ENCODE measurements at places on chromosomes 7 and 10.
A peak's percentile ranks its signal among the peaks of the same experiment; 100 is the strongest.

GRCh38 chr10:48506147-48506917 lies 98.5 kb downstream of the ARHGAP22 start:
- DNase-seq: no peak

GRCh38 chr7:445563-446288 lies 73.9 kb downstream of the PDGFA start:
- no peak for DNase-seq

GRCh38 chr10:49740346-49741107 lies 21.6 kb downstream of the OGDHL start:
- DNase-seq: no peak

DNA sequence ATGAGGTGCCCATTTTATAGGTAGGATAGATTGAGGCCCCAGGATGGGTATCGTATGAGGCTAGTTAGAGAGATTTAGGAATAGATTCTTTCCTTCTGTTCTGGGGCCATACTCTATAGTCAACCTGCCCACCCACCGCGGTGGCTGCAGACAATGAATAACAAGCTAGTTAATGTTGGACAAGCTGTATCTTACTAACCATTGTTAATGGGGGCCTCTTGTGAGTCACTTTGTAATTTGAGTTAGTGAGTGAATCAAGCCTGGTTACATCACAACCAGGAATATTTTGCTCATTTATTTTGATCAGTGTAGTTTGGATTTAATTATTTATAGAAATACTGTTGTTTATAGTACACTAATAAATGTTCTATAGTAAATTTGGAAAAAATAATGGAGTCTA lies 7.3 kb downstream of the SORCS3 start:
- DNase-seq: no peak

DNA sequence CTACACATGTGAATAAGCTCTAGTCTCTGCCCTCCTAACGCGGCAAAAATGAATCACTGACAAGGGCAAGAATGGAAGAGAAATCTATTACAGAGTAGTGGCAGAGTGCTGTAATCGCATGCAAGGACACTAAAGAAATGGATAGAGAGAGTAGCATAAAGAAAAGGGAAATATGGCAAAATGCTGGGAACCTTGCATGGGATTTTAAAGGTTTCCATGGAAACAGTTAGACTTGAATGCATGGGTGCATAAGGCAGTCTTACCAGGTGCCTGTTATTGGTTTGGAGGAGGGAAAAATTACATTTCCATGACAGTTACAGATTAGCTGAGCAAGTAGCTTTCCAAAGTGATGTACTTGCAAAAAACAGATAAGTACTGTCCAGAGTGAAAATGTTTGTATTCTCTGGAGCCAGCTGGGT lies 233.4 kb downstream of the PTN start:
- no peak for DNase-seq

GRCh38 chr10:107362306-107362705 lies 197.8 kb upstream of the SORCS1 start:
- no peak for DNase-seq

GRCh38 chr7:156626220-156626895 lies 14.2 kb upstream of the RNF32 start:
- DNase-seq: no peak

- DNase-seq: no peak
Observed at GRCh38 chr7:117538053-117538452, 58.2 kb downstream of the CFTR start.

GRCh38 chr10:70192326-70192968 lies 22.1 kb upstream of the SAR1A start:
- no peak for DNase-seq

GRCh38 chr7:133796782-133797745 lies 330.1 kb upstream of the LRGUK start:
- no peak for DNase-seq

GRCh38 chr10:130807096-130807495 lies 504.4 kb downstream of the TCERG1L start:
- no peak for DNase-seq

GRCh38 chr10:93600446-93601145 lies 439 bp downstream of the RBP4 start:
- DNase-seq: no peak

- no peak for DNase-seq
Observed at GRCh38 chr10:10462151-10462941, 555.3 kb upstream of the CELF2 start.

DNA sequence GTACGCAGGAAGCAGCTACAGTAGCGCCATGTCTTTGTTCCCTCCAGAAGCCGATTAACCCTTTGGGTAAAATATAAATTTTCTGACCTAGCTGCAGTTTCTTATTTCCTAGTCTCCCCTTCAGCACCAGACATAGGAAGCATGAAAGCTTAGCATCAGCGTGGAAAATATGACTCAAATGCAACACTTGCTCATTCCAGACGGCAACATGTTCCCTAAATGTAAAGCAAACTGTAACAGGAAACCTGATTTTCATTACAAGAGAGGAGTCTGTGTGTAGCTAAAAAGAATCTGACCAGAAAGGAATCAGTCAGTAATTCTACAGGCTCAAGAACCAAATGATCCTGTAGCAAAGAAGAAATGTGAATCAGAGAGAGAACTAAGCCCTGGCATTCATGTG lies 219.2 kb downstream of the C7orf25 start:
- no peak for DNase-seq

DNA sequence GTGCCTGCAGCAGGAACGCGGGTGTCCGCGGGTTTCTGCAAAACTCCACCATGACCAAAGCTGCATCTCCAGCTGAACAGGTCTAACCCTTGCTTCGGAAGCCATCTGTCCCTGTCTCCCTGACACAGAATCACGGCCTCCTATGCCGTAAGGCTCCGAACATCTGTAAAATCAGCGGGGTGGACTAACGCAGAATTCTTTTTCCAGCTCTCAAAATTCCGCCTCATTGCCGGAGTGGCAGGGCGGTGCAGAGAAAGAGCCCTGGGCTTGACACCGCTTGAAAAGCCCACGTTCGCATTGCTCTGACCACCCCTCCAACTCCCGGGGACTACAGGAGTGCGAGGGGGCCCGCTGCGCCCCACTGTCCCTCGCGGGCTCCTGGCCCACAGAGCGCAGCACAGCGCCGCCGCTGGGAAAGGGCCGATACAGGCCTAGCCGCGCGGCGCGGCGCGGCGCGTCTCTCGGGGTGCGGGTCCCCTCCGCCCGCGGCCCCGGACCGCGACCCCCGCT lies 409 bp downstream of the DNMBP start:
- no peak for DNase-seq

DNA sequence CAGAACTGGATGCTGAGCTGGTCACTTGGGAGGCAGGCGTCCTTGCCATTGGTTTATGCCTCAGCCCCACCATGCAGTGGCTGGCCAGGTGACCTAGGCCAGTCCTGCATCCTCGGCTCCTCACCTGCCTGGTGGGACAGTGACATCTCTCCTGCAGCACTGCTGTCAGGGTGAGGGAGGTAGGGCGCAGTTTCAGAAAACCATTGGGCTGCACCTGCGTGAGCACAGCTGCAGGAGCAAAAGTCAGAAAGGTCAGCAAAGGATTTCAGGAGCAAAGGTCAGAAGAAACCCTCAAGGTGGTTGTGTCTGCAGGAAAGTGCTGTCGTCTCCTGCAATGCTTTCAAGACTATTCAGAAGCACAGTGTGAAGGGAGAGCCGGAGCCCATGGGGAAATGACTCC lies 48.1 kb downstream of the EGFR start:
- no peak for DNase-seq

DNA sequence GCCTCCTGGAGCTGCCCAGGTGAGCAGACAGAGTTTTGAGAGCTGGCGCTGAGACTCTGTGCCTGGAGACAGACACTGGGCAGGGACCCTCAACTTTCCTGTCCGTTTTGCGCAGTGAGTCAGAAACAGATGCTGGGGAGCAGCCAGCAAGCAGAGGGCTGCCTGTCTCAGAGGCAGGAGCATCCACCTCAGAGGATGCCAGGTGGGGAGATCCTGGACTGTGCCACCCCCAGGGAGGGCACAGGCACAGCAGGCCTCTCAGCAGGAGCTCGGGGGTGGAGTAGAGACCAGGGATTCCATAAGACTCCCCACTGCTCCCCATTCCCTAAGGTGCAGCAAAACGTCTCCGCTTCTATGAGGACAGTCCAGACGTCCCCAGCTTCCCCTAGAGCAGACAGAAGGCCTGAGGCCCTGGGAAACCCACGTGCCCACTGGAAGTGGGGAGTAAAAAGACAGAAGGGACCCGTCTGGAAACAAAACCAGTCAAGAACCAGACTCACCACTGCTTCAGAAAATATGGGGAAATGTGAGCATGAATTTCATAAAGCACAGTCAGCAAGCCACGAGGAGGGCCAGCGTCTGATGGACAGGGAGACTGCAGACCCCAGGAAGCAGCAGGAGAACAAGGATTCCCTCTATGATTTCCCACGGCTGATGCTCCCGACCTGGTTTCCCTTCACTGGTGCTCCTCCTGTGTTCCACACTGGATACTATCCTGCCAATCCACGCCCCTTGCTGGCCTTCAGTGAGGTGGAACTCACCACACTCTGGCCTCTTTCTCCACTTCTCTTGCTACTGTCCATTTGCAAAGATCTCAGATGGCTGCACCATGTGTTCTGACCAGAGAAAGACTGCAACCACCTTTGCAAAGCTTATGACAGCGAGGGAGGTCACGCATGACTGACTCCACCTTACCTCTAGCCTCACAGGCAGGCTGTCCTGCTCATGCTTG lies 151.3 kb upstream of the FAM20C start:
- DNase-seq: no peak

- no peak for DNase-seq
Observed at GRCh38 chr10:33419311-33419710, 84.8 kb upstream of the NRP1 start.

- no peak for DNase-seq
Observed at GRCh38 chr7:55400191-55400590, 35.1 kb downstream of the LANCL2 start.

DNA sequence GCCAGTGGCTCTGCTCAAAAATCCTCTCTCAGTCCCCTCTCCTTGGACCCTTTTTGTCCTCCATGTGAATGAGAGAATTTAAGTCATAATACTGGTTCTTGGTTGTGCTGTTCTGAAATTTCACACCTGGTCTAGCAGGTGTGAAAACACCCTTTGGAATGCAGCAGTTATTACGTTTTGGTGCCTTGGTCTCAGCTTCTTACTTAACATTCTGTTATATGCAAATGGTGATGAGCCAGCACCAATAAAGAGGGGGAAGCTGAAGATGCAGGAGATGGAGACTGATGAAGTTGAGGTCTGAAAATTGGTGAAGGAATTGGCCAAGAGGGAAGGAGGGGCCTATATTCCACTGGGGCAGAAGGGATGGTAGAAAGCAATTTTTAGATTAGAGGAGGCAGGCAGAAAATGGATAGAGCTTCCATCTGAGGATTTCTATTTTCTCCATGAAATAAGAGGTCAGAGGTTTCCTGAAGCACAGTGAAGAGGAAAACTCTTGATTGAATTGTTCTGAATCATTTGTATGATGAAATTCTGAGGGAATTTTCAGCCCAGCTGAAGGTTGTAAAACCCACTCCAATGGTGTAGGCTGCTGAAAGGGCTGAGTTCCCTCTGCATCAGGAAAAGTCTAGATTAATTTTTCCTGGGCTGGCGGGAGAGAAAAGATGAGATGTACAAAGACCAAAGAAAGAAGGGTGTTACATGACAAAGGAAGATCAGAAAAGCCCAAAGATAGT lies 94.0 kb upstream of the FAM180A start:
- no peak for DNase-seq

DNA sequence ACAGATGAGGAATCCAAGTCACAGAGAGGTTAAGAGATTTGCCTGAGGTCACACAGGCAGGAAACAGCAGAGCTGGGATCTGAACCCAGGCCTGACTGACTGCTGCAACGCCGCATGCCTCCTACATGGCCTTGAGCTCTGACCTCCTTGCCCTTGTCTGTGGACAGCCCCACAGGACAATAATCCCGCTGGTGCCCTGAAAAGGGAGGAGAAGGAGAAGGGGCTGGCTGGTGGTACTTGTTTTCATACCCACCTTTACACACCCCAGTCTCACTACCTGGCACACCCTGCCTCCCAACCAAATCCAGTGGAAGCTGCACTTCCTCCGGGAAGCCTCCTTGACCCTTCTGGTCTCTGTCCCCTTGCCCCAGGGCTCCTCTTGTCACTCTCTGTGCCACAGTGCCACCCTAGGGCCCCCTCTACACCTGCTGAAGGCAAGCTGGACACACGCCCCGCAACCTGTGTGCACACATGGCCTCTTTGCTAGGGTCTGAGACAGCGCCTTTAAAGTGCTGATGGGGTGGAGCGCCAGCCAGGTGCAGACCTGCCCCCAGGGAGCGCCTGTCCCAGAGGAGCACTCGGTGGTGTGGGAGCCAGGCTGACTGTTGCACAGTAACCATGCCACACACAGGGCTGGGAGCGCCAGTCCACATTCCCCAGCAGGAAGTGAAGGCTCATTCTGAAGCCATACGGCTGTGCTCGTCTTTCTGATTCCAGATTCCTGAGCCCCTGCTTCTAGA lies 38.6 kb downstream of the ZCCHC24 start:
- DNase-seq: peak; percentile 43

GRCh38 chr7:75967487-75967997 lies 26.9 kb downstream of the TMEM120A start:
- DNase-seq: no peak

GRCh38 chr10:74913377-74913979 lies 87.1 kb downstream of the KAT6B start:
- no peak for DNase-seq

- no peak for DNase-seq
Observed at GRCh38 chr7:138564365-138564764, 104.3 kb downstream of the TRIM24 start.

DNA sequence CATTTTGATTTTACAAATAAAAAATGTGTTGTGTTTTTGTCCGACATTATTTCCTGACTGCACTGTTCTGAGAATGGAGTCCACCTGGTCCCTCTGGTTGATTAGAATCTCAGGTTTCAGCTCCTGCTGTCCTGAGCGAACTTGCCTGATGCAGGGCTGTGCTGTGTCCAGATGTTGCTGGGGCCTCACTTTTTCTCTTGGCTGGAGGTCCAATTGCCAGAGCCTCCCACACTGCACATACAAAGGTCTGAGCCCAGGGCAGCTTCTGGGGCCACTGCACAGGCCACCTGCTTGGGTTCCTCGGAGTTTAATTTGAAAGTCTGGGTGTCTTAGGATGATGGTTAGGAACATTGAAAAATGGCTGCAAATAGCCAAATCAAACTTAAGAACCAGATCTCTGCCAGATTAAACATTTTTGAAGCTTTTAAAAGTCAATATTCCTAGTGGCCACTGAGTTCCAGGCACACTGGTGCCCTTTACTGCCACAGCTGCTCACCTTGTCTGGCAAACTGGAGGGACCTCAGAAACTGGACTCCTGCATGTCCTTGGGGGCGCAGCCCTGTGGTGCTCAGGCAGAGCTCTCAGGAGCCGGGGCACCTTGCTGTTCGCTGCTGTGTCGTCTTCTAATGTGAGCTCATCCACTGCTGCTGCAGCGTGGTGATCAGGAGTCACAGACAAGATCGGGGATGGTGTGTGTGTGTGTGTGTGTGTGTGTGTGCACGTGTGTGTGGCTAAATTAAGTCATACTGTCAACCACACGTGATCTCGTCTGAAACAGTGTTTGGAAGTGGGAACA lies 75.0 kb downstream of the WDR37 start:
- no peak for DNase-seq

- no peak for DNase-seq
Observed at GRCh38 chr7:1550005-1550845, 5.8 kb downstream of the TMEM184A start.

GRCh38 chr7:66886152-66886551 lies 34.9 kb upstream of the TMEM248 start:
- no peak for DNase-seq

Measured in NCI-H1436 treated with DMSO at 0.1 percent for 48 hours (cell line).